ENCODE measurements at places on chromosomes 6 and 20.

- no peak for DNase-seq
Observed at GRCh38 chr6:165566088-165566828, 96.8 kb downstream of the PDE10A start.

DNA sequence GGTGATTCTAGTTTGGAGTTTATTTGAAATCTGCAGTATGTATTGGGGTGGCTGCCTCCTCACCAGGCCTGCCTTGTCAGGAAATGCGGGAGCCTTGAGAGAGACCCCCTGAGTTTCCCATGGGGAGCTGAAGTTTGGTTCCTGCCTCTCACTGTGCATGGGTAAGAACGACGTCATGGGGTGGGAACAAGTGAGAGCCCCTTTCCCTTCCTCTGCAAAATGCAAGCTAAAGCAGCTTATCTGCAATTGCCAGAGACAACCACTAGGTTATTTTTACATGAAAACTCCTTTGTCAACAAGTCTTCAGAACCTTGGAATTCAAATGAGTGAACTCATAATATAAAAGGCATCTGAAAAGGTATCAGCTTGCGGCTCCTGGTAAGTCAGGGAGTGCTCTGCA is 58.4 kb downstream of the TMEM170B start:
- DNase-seq, result no peak

DNA sequence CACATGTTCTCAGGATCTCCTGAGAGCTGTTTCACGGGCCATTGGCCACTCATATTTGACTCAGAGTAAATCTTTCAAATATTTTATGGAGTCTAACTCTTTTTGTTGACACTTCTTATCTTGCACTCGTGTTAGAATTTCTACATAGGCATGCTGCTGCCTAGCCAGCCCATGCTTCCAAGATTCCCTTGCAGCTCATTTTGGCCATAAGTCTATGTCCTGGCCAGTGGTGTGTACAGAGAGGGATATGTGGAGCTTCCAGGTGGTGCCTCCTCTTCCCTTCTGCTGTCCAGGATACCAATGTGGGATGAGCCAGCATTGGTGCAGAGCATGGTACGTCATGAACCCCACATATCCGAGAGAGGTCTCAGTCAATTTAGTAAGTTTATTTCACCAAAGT is 522.6 kb downstream of the QKI start:
- no peak for DNase-seq

DNA sequence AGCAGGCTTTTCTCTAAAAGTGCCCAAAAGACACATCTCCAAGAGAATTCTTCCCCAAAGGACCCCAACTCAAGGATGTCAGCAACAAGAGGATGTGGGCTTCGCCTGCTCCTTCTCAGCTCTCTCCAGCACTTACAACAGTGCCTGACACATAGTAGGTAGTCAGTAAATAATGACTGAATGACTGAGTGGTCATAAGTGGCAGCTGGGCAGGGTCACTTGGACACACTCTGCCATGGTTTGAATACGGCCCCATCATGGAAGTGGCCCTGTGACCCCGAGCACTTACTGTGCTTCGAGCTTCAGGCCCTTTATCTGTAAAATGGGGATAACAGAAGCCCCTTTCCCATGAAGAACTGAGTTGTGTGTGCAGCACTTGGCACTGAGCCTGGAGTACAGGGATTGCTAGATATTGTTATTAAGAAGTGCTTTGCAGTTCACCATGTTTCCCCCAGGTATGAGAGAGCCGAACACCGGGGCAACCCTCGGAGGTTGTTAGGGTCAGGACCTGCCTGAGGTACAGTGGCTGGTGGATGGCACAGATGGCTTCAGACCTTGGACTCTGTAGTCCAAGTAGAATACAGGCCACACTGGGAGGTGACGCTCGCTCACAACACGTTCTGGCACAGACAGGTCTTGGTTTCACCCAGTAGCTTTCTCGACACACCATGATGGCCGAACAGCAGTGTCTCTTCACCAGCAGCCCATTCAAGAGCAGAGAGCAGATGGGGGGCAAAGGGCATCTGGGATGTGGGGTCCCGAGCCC is 56.0 kb downstream of the NOL4L start:
- no peak for DNase-seq

GRCh38 chr6:42163981-42164380 is 9.2 kb upstream of the GUCA1A start:
- no peak for DNase-seq

GRCh38 chr20:2656471-2657117 is 4.2 kb downstream of the NOP56 start:
- no peak for DNase-seq

GRCh38 chr6:72740135-72740534 is 118.3 kb downstream of the KCNQ5 start:
- DNase-seq, result no peak

DNA sequence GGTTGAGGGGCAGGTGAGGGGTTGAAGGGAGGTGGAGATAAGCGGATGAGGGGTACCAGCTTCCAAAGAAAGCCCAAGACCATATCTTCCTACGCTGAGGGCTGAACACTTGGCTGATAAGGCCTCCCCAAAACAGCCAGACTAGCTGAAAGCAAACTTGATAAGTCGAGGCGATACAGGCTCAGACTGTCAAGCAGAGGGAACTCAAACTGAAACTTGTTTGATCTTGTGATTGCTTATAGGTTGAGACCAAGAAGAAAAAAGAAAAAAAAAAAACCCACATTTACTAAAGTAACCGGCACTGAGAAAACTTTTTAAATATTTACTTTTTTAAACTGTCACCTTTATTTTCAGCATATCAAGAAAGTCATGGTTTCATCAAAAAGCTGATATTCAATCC is 73.6 kb downstream of the TRERF1 start:
- DNase-seq, result no peak

- DNase-seq, result no peak
Observed at GRCh38 chr6:138722425-138723371, 50.9 kb upstream of the CCDC28A start.

- DNase-seq, result no peak
Observed at GRCh38 chr6:88958842-88959241, 4.6 kb downstream of the RNGTT start.

- DNase-seq, result no peak
Observed at GRCh38 chr20:40902661-40903060, 126.0 kb upstream of the TOP1 start.

DNA sequence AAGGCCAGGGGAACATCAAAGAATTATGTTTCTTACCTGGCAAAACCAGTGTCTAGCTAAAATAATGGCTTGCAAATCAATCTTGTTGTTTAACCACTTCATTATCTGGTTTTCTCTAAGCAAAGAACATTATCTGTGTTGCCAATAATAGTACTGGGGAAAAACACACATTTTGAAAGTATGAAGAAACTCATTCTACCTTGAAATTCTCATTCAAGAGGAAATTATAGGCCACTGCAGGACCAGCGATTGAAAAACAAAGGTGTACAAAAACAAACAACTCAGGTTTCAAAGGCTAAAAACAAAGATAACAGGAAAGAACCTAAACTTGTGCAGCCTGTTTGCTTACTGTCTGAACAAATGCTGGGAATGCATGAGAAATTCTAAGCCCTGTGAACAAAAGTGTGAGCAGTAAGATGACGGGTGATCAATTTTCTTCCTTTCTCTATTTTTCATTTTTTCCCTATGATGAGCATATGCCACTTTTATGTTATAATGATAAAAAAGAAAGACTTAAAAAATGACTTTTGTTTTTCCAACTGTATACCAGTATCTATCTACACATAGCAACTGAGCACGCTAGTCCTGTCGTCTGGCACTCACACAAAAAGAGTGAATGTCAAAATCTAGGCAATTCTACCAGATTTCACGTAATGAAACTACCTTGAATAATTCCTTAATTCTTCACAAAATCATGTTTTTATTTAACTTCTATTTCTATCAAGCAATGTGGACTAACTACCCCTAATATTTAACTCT is 117.9 kb downstream of the SGK1 start:
- no peak for DNase-seq

DNA sequence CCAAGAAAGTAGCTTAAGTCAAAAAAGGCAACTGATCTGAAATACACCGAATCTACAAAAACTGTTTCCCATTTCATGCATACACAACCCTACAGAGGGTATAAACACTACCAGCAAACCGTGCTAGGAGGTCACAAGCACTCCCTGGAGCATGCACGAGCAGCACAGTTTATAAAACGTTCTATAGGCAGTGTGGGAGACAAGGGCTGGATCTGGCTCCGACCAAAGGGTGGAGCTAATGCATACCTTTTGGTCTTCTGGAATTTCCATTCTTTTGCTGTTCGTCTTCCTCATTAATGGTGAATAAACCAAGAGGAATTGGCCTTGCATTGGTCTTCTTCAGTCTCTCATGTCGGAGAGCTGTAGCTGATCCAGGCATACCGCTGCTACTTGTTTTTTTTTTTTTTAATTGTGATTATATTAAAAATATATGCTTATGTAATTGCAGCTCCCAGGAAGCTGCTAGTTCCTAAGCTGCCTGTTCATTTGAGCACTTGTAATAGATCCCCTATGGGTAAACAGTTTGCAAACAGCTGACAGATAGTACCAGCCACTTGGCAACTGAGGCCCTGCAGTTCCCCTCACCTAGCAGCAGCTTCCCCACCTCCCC is 24.5 kb downstream of the MAP7 start:
- DNase-seq, result no peak

GRCh38 chr6:116667623-116668022 is 943 bp downstream of the ZUP1 start:
- DNase-seq, result no peak

DNA sequence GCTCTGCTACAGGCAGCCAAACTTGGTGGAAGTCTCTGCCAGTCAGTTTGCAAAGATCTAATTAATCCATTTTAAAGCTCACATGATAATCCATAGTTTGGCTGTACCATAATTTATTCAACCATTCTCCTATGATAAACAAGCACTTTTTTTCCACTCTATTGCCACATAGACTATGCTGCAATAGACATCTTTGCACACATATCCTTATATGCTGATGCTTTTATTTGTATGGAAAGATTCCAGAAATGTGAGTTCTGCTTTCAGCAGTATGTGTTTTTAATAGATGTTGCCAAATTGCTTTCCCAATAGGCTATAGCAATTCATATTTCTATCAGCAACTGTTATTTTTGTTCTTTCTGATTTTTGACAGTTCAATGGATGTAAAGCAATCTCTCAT is 628.0 kb downstream of the KIF16B start:
- DNase-seq, result no peak

DNA sequence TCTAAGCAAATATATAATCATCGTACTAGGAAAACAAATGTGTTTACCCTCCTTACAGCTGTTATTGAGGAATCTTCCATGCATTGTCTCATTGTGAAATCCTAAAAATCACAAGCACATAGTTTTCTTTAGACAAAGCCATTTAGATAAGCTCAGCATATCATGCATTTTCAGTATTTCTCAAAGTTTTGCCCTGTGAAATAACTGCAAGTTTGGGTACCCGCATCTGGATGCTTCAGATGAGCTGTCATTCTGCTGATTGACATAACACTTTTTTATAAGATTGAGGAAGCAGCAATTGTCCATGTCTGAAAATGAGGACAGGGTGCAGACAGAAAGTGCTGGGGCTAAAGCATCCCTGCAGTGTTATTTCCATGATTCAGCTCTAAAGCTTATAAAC is 96.2 kb downstream of the IYD start:
- no peak for DNase-seq

- no peak for DNase-seq
Observed at GRCh38 chr6:143652841-143653331, 24.9 kb upstream of the PHACTR2 start.
